Ovary (tissue), 10 donors: ENCODE measurements at places on chromosomes 6 and 20. TPM values are rescaled to one million over a fixed set of nuclear protein-coding genes. Genes with fewer than 3 reads are reported as not detected.

- H3K36me3 ChIP-seq: no peaks in the 10 kb centered on the region
- H3K27ac ChIP-seq: no peak overlapping the region
- no peak overlapping the region for H3K4me3 ChIP-seq
- no peaks in the 10 kb centered on the region for H3K4me1 ChIP-seq
These were observed 105.2 kb downstream of the NFATC2 start for GRCh38 chr20:51437182-51437924.

GRCh38 chr6:91221072-91221720, 634.3 kb upstream of the MAP3K7 start:
- H3K4me1 ChIP-seq: no peaks in the 10 kb centered on the region
- H3K36me3 ChIP-seq: no peaks in the 10 kb centered on the region
- no peak overlapping the region for H3K27ac ChIP-seq
- no peak overlapping the region for H3K4me3 ChIP-seq

GRCh38 chr6:38100380-38100779, 280.9 kb downstream of the ZFAND3 start:
- no peaks in the 10 kb centered on the region for H3K27me3 ChIP-seq
- no peak for DNase-seq
- no peaks in the 10 kb centered on the region for H3K4me1 ChIP-seq
- H3K27ac ChIP-seq: no peak overlapping the region
- no peaks in the 10 kb centered on the region for H3K36me3 ChIP-seq
- no peak overlapping the region for H3K4me3 ChIP-seq

DNA sequence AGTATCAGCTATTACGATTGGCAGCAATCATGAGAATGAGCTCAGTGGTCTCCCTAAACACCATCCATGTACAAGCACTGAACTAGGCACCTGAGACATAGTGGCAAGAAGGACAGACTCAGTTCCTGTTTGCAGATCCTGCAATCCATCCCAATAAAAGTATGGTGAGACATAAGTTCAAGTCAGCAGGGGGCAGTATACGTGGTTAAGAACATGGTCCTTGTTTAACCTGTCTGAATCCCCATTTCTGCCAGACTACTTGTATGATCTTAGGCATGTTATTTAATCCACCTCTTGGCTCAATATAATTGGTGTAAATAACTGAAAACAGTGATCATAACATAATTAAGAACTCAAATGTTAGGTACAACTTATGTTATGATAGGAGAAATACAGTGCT, 33.2 kb upstream of the PNISR start:
- no peak overlapping the region for H3K4me3 ChIP-seq
- H3K36me3 ChIP-seq: no peaks in the 10 kb centered on the region
- H3K27me3 ChIP-seq: no peaks in the 10 kb centered on the region
- no peaks in the 10 kb centered on the region for H3K4me1 ChIP-seq

The RAB44 gene
- polyA plus RNA-seq: 0.04 TPM

DNA sequence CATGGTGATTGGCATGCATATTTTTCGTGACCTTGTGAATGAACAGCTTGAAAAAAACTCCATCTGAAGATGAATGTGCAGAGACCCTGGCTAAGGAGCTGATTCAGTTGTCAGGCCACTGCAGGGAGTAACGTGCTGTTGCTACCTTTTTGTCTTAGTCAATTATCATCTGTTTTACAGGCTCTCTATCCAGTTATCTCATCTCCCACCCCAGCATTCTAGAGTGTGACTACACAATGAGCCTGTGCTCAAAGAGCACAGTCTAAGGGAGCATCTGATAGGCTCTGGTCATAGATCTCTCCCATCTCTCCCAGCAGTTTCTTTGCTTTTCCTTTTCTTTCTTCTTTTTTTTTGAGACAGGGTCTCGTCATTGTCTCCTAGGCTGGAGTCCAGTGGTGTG, 45.5 kb downstream of the NDRG3 start:
- no peaks in the 10 kb centered on the region for H3K4me1 ChIP-seq
- H3K4me3 ChIP-seq: no peak overlapping the region
- H3K36me3 ChIP-seq: no peaks in the 10 kb centered on the region
